Stimulated activated CD8-positive, alpha-beta memory T cell treated with anti-CD3 and anti-CD28 coated beads, Interleukin-4, amount 100 ng/mL, for 24 hours (primary cell): ENCODE measurements at places on chromosomes 6 and 20.

DNA sequence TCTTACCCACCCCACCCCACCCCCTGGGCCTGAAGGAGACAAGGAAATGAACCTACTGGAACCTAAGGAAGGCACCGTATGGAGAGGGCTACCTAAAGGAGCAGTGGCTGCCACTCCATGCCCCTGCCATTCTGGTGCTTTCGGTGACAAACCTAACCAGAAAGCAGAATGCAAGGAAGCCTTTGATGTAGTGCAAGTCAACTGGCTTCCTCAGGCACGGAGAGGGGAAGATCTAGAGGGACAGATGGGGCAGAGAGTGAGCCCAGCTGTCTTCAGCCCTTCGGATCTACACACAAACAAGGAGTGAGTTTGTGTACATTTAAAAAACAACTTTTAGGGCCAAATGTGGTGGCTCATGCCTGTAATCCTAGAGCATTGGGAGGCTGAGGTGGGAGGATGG, 39.5 kb downstream of the PPP1R16B start:
- DNase-seq: no peak

DNA sequence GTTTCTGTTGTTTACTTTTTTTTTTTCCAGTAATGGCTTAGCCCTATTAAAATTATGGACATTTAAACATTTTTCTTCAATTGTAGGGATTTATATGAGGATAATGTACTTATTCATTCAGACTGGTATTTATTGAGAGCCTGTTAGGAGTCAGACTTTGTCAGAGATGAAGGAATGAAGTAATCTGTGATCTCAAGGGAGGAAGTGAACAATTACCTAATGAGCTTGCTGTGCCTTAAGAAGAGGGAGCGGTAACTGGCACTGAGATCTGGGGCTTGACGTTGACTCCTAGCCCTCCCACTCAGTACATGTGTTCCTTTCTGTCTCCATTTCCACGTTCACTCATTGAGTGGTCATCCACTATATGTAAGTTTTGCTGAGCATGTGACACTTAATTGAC, 12.6 kb downstream of the AFDN start:
- no peak for DNase-seq

DNA sequence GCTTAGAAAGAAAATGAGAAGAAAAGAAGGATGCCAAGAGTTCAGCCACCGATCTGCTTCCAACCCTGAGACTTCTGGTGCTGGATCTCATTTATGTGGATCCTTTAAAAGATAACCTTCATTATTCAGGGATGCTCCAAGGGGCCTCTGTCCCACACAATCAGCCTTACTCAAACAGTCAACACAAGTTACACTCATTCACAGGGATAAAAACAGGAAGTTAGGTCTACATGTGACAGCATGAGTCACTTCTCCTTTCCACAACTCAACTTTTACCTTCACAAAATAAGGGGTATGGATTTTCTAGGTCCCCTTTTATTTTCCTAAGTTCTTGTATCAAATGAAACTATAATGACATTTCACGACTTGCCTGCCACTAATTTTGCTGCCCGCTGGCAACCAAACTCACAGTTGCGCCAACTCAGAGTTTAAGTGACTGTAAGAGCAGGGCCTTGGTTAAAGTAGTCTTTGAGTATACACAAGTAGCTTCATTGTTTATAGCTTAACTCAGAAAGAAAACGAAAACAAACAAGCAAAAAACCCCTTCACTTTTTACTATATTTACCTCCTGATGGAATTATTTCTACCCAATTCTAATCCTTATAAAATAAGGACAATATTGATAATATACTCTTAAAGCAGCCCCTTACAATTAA, 278.8 kb upstream of the RUNX2 start:
- no peak for DNase-seq

GRCh38 chr6:140385679-140386078, 1011.2 kb upstream of the CITED2 start:
- no peak for DNase-seq

DNA sequence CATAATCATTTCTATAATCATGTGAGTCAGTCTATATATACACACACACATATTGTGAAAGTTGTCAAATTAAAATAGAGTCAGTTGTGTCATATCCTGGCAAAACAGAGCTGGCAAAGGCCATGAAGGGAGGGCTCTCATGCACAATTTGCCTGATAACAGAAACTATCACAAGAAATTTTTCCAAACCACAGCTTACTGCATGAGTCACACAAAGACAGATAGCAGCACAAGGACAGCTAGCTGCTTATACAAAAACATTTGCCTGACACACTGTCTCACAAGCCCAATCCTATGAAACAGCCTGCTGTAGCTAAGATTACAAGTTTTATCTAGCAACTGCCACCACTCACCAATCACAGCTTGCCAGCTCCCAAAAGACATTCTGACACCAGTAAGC, 848.5 kb upstream of the MAN1A1 start:
- DNase-seq: no peak

DNA sequence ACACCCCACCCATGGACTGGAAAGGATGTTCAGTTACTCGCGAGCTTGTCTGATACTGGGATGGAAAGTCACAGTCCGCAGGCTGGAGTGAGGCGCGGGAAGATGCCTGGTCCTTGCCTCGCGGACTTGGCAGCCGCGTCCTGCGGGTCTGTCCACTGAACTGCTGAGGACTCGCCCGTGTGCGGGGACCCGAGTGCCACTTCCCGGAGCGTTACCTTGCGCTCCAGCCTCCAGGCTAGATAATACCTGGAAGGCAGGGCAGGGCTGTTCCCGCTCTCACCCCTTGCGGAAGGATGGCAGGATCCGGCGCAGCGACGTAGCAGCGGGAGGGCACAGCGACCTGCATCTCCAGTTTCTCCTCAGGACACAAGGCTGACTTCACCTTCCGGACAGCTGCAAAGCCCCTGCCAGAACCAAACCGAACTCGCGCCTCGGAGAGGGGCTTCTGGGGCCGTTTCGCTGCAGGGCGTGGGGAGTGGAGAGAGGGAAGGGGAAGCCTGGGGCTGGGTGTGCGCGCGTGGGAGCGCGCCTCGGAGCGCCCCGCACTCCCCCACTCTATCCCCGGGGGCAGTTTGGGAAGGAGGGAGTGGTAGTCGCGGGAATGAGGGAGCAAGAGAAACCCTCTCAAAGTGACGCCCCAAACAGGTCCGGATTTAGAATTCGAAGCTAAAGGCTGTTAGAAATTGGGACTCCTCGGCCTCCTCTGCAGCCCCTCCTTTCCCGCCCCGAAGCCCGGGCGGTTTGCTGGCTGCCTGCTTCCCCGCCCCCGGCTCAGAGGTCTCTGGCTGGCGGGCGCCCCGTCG, at the start of gene KCNQ5:
Gene KCNQ5, plus strand, starts transcription at position 774 of the 803 bp plus-strand sequence.
- no peak for DNase-seq

DNA sequence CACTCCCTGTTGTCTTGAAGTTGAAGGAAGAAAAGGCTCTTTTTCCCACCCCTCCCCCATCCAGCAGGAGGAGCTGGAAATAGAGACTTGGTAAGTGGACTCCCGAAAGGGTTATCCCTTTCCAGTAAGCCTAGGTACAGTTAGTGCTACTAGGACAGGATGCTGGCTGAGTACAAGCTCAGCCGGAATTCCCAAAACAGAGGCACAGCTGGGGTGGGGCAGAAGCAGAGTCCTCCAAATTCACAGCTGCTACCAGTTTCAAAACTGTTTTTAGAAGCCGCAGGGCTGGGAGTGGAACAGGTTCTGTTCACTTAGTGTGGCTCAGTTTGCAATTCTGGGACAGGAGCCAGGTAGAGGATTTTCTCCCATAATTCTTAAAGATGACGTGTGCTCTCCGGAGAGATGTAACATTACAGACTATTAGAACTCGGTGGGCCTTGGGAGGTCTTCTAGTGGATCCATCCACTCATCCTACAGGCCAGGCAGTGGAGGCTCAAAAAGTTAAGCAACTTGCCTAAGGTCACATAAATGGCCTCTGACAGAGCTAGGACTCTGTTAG, 19.0 kb upstream of the UTRN start:
- no peak for DNase-seq

DNA sequence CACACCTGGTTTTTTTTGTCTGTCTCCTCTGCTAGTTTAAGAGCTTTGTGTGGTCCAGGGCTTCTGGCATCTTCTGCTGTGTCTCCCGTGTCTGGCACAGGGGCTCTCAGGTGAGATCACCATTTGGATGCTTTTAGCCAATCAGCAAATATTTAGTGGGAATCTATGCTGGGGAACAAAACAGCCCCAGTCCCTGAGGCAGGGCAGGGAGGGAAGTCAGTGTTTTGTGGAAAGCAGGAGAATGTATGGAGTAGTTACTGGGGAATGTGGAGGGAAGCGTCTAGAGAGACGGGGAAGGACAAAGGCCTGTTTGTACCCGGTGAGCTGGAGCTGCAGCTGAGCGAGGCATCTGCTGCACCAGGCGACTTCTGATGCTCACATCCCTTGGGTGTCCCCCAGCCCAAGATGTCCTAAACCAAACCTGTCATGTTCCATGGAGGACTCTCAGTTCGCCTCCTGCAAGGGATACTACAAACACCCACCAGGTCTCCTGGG, 49.3 kb upstream of the NNAT start:
- no peak for DNase-seq

GRCh38 chr6:19519941-19520340, 317.2 kb upstream of the ID4 start:
- DNase-seq: no peak

DNA sequence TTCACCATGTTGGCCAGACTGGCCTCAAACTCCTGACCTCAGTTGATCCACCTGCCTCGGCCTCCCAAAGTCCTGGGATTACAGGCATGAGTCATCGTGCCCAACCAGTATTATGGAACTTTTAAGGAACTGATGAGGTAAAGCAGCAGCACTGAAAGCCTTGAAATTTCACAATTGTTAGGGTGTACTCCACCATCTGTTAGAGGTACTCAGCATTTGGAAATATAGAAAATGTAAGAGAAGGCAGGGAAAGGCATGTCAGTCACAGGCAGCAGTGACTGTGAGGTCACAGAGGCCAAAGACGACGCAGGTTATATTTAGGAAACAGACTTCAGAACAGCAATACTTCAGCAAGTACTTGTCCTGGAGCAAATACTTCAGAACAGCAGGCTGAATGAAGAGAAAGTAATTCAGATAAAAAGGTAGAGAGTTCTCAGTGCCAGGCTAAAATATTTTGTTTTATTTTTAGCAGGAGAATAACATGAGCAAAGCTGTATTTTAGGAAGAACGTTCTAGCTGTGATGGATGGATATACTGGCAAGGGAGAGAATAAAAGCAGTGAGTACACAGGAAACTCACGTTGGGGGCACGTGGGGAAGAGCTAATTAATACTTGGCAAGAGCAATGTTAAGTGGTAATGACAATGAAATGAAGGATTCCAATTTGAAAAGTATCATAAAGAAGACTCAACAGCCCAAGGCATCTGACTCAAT, 67.2 kb downstream of the DTNBP1 start:
- no peak for DNase-seq

DNA sequence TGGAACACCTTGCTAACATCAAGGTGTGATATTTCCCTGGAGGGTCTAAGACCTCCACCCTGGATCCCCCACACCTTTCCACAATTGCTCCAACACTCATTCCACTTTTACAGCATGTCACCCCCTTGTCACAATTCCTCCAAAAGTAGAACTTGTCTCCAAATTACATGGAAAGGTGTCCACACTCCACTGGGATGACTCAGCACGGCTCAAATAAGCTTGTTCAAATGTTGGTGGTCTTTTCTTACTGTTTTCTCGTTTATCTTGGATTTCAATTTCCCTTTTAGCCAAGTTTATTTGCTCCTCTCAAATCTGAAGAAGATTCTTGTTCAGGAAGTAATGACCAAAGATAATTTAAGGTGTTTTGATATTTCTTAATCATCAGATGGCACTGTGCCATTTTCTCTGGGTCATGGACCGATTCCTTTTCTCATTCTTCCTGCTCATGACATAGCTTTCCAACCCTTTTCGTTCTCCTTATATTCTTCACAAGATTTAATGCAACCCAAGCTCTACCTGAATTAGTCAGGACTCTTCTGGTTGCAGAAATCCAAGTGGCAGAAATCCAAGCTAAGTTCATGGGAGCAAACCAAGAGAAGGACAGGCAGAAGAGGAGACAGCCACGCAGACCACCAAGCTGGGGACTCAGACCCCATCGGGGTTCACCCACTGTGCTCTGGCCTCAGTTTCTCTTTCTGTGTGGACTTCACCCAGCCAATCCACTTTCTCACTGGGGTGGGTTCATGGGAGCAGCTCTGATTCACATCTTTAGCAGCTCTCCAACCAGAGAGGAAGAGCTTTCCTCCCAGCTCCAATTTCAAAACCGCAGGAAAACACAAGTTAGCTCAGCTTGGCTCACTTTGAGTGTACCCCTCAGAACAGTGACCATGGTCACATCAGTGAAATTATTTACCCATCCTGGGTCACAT, 110.5 kb upstream of the CDYL start:
- DNase-seq: no peak

GRCh38 chr6:7684076-7684475, 41.8 kb upstream of the BMP6 start:
- no peak for DNase-seq

GRCh38 chr20:39095870-39096269, 133.7 kb downstream of the DHX35 start:
- DNase-seq: no peak

GRCh38 chr20:42530855-42531448, 658.8 kb downstream of the PTPRT start:
- no peak for DNase-seq

- DNase-seq: no peak
These were observed 11.4 kb downstream of the SYTL3 start for GRCh38 chr6:158661156-158661685.

DNA sequence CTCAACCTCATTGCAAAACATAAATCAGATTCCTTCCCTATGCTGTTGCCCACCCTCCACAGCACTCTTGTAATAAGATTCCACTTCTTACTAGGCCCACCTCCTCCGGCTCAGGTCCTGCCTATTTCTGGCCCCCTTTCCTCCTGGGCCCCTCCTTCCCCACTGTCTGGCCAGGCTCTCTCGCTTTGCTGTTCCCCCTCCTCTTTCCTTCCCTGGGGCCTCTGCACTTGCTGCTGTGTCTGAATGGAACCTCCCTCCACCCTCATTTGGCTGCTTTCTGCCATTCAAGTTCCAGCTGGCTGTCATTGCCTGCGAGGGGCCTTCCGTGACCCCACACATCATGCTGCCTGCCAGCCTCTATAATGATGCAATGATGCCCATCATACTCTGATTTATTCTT, 38.9 kb downstream of the ARHGAP40 start:
- no peak for DNase-seq

- DNase-seq: no peak
These were observed 19.8 kb downstream of the SUMO4 start for GRCh38 chr6:149419696-149420404.

- no peak for DNase-seq
These were observed 6.2 kb upstream of the SNAI1 start for GRCh38 chr20:49976542-49976941.

GRCh38 chr6:148973538-148974208, 226.8 kb downstream of the UST start:
- no peak for DNase-seq
